Activated T-helper 1 cell treated with anti-CD3 and anti-CD28 coated beads, Interleukin-2, amount 50 U/mL, for 16 hours (primary cell): ENCODE measurements at places on chromosomes 2 and 18.

GRCh38 chr18:40159141-40160017 is 1795.7 kb upstream of the PIK3C3 start:
- no peak for DNase-seq

GRCh38 chr2:53513167-53513666 is 254.4 kb upstream of the CHAC2 start:
- no peak for DNase-seq

DNA sequence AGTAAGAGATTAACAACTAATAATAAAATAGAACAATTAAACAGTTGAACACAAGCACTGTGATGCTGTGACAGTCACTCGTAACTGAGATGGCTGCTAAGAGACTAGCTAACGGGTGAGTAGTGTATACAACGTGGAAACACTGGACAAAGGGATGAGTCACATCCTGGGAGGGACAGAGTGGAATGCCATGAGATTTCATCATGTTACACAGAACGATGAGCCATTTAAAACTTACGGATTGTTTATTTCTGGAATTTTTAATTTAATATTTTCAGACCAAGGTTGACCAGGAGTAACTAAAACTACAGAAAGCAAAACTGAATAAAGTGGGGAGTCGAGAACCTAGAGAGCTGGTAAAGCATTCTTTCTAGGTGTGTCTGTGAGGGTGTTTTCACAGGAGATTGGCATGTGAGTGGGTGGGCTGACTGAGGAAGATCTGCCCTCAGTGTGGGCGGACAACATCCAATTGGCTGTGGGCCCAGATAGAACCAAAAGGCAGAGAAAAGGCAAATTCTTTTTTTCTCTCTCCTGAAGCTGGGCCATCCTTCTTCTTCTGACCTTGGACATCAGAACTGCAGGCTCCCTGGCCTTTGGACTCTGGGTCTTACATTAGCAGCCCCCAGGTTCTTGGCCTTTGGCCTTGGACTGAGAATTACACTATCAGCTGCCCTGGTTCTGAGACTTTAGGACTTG is 14.6 kb downstream of the TMSB10 start:
- no peak for DNase-seq

DNA sequence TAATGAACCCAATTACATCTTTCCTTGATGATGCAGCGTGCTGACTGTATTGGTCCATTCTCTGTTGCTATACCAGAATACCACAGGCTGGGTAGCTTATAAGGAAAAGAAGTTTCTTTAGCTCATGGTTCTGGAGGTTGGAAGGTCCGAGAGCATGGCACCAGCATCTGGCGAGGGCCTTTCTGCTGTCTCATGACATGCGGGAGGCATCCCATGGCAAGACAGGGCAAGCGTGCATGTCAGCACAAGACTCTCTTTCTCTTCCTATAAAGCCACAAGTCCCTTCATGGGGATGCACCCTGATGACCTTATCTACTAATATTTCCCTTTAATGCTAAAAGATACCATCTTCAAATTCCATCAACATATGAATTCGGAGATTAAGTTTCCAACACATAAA is 122.8 kb upstream of the FHL2 start:
- no peak for DNase-seq

DNA sequence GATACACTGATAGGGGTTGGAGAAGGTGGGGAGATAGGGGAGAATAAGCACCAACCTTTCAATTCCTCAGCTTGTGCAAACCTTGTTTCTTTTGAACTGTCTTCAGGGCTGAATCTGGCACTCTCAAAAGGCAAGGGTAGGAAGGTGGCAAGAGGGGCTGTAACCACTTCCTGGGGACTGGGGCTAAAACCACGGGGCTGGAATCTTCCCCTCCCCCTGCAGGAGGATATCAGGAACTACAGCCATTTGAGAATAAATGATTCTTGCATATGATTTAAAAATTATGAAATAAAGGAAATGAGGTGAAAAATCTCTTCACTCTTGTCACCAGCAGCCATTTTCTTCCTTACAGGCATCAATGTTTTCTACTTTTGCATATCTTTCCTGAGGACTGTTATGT is 50.8 kb downstream of the ATOH8 start:
- DNase-seq: no peak

GRCh38 chr2:65156041-65156440 is 26.1 kb upstream of the RAB1A start:
- DNase-seq: no peak

GRCh38 chr2:204453730-204454167 is 91.5 kb upstream of the PARD3B start:
- DNase-seq: no peak

- DNase-seq: no peak
These were observed 269.5 kb upstream of the POU3F3 start for GRCh38 chr2:104584393-104584792.

DNA sequence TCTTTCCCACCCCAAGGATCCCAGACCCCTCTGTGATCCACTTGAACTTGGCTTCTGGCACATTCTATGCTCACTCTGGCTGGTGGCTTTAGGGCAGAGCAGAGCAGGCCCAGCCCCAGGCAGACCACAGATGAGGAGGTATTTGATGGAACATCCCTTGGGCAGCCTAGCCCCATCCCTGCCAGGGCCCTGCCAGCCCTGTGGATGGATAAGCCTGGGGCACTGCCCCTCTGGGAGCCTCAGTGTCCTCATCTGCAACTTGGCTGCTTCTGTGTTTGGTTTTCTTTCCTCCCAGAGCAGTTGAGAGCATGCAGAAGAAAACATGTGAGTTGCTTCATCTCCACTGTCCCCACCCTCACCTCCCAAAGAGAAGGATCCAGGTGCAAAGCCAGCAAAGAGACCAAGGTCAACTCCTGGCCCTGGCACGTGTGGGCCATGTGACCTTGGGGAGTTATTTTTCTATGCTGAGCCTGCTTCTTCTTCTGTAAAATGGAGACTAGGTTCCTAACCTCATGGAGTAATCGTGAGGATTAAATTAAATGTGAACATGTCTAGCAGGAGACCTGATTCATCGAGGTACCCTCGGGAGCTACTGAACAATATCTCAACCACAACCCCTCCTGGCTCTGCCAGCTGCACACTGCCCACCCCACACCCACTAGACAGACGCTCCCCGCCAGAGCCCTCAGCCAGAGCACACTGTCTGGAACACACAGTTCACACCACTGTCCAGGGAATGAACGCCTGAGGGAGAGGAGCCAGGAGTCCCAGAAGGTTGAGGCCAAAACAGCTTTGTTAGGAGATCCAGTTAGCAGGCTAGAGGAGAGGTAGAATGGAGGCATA is 14.6 kb upstream of the TNS1 start:
- no peak for DNase-seq

DNA sequence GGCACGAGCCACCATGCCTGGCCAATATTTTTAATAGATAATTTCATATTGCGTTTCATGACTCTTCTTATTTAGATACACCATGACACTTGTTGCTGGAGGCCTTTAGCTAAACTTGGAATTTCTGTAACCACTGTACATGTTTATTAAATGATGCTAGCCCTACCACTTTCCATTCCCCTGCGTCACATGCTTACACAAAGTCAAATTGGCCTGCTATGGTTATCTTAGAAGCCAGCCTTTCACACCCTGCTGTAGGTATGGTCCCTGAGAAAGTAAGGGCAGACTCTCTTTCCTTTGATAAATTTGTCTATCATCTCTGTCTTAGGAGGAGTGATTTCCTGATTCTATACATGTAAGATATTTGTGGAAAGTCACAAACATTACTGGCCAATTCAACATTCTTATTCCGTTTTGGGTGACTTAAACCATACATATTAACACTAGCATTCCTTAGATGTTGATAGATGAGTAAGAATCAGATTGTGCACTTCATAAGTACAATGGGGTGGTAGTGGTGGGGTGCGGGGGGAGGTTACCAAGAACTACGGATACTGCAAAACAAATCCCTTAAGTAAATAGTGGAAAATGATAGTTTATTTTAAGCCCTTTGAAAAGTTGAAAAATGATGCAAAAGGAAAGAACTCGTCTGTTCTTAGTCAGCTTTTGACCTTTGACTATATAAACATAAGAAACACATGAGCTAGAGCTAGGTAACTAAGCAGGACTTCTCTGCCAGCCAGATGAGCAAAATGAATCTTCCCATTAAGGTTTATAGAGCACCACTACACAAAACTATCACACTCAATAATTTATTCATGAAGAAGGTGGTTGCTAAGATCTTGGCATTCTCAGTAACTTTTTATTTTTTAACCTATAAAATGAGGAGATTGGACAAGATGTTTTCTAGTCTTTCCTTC is 7.9 kb upstream of the NDUFV2 start:
- peak; percentile 27 for DNase-seq

- no peak for DNase-seq
These were observed 245.4 kb downstream of the PTPRM start for GRCh38 chr18:7812431-7813063.

DNA sequence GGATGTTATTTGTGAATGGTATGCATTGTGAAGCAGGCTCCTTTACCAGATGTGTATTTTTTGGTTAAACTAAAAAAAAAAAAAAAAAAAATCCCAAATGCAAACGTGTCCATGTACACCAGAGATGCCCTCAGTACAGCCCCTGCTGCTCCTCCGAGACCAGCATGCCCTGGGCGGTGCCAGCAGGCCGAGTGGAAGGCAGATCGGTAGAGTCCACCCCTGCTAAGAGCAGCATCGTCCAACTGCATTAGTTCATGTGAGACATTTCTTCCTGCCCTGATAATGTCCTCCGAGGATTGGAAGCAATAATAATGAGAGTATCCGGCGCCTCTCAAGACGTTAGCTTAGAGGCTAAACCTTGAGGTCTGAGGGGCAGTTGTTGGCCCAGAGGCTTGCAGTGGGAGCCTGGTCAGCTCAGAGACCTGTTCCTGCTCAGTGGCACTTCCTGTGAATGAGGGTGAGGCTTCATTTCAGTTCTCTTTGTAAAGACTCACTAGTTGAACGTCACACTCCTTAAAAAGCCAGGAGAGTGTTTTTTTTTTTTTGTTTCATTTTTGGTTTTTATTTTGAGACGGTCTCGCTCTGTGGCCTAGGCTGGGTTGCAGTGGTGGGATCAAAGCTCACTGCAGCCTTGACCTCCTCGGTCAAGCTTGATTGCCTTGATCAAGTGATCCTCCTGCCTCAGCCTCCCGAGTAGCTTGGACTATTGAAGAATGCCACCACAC is 5.6 kb downstream of the SLC66A3 start:
- no peak for DNase-seq

- DNase-seq: no peak
These were observed 35.9 kb upstream of the CCDC93 start for GRCh38 chr2:118049816-118050140.

DNA sequence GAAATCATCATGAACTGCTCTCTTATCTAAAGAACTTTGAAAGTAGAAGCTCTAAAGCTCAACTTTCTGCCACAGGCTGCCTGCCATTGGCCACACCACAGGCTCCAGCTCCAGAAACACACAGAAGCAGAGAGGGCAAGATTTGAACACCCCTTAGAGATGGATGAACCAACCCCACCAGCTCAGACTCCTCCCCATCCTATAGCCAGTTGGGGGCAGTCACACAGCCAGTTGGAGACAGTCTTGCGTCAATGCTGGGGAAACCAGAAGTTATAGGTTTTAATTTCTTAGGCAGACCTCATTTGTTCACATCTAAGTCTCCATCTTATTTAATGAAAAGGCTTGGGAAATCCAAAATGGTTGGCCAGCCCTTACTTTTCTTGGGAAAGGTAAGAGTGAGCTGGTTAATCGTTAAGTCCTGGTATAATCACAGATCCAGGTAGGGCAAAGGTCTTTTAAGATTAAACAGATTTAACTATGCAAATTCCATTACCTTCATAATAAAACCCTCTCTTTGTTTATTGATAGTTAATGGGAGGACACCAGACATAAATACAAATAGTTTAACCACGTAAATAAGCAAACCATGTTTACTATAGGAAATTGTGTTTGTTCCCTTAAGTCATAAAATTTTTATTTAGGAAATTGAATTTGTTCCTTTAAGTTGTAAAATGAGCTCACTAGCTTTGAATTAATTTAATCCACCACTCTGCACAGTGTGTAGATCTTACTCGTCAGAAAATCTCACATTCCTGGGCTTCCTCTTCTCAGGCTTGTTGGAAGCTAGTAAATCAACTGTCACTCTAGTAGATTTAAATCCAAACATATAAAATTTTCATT is 28.0 kb downstream of the MRO start:
- DNase-seq: no peak

GRCh38 chr2:195961873-195962272 is 106.8 kb downstream of the DNAH7 start:
- DNase-seq: no peak

DNA sequence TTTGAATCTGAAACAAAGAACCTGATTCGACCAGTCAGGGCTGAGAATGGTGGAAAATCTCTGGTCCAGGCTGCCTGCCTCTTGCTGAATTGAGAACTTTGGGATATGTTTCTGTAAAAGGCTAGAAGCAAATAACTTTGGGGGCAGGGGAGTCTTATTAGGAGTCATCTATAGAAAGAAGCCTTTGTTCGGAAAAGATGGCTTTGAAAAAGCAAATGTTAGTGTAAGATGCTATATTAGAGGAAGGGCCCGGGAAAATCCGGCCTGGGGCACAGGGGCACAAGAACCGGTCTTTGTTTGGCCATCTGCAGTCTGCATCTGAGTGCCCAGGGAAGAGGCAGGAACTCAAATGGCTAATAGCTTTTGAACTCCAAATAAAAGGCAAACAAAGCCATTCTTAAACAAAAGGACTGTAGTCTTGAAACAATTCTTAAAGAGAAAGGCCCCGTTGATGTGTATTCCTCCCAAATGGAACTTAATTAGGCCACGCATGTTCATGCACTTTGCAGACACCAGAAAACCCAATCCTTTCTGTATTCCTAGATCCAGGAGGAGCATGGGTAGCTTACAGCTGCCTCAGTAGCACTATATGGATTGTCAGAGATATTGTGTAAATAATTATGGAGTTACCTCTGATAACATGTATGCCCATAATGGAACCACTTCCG is 180.0 kb upstream of the ARL4C start:
- no peak for DNase-seq

DNA sequence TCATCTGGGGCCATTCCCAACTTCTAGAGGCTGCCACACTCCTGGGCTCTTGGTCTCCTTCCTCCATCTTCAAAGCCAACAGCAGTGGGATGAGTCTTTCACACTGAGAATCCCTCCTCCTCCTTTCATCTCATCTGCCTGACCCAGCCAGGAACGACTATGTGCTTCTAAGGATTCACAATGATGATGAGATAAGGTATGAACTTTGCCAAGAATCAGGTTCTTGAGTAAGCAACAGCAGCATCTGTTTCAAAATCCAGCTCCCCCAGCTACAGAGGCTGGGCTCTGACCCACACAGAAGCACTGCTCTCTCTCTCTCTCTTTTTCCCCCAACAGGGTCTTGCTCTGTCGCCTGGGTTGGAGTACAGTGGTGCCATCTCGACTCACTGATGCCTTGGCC is 46.4 kb downstream of the TIMM21 start:
- no peak for DNase-seq

- no peak for DNase-seq
These were observed 134.0 kb upstream of the HDAC4 start for GRCh38 chr2:239534581-239535412.

- no peak for DNase-seq
These were observed 13.8 kb upstream of the FZD5 start for GRCh38 chr2:207783514-207783913.
